ENCODE measurements at places on chromosomes 11 and 22. TPM values are rescaled to one million over a fixed set of nuclear protein-coding genes. Genes with fewer than 3 reads are reported as not detected.

GRCh38 chr11:111450480-111451320 is 61.5 kb downstream of the BTG4 start:
- no peak for DNase-seq

Gene GNG3
- 0.62 TPM for polyA plus RNA-seq

Gene PATE4
- polyA plus RNA-seq, result not detected

GRCh38 chr11:11349870-11350337 is 3.1 kb downstream of the CSNK2A3 start:
- DNase-seq, result no peak

DNA sequence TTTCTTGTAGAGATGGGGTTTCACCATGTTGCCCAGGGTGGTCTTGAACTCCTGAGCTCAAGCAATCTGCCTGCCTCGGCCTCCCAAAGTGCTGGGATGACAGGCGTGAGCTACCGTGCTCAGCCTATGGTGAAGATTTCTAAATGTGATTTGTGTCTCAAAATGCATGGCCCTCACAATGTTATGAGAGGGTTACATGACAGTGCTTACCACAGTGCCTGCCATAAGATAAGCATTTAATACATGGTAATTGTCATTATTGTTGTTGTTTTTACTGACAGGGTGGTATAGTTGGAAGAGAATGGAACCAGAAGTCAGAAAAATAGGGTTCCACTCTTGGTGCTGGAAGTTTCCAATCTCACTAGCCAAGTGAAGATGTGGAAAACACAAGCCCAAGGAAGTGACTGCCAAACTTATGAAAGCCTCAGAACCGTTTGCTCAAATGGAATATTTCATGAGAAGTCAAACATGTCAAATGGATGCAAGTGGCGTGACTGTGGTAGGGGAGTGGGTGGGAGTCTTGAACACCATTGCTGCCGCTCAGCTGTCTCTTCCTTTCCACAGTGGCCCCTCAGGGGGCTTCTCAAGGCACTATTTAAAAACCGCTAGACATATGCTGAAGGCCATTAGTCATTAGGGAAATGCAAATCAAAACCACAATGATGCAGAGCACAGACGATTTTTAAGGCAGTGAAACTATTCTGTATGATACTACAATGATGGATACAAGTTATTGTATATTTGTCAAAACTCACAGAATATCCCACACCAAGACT is 29.1 kb upstream of the LMO2 start:
- DNase-seq, result peak; percentile 69

Gene HBG2
- polyA plus RNA-seq, result not detected

- DNase-seq, result no peak
Observed at GRCh38 chr11:57619331-57619730, 21.8 kb downstream of the SERPING1 start.

Gene SOX6
- polyA plus RNA-seq, result 0.60 TPM

DNA sequence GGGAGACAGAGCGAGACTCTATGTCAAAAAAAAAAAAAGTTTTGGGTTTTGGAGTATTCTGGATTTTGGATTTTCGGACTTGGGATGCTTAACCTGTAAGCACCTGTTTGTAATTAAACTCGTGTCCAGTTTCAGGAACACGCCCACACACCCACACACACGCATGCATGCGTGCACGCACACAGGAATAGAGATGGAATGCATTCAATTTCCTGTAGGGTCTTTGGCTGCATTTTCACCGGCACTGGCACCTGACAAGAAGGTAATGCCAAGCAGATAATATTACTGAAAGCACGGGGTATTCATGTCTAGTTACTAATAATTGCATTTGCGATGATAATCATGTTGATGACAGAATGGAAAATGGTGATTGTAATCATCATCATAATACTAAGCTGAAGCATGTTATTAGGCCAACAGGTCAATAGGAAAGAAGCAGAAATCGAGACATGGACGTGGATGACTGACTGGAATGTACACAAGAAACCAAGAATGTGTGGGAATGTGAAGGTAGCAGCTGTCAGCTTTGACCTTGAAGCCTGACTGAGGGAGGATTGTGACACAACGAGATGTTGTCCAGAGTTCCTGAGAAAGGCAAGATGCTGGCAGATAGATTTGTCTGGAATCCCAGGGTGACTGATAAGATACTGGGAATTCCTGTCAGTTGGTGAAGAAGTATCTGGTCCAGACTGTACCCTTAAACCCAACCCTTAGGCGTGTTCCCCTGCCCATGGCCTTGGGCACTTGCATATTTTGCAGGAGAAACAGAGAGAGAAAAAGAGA is 108.6 kb downstream of the SYN3 start:
- no peak for DNase-seq

GRCh38 chr22:37187552-37187890 is 526 bp downstream of the C1QTNF6 start:
- DNase-seq, result no peak

Gene C11orf97
- not detected for polyA plus RNA-seq

DNA sequence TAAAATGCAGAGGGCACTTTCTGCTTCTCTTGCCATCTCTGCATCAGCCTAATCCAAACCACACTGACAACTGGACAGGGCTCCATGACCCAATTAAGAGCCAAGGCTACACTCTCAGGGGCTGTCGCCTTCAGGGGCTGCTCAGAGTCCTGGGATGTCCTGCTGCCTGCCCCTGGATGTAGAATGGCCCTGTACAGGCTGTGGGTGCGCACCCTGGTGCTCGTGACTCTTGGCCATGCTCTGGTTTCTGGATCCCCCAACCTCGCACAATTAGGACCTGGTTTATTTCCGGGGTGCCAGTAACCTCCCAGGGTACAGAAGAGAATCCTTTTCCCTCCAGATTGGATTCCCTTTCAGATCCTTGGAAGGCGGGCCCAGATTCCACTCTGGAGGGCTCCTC is 11.3 kb downstream of the IFT27 start:
- DNase-seq, result no peak

Gene IL17REL
- polyA plus RNA-seq, result not detected

- DNase-seq, result no peak
Observed at GRCh38 chr11:76026862-76027261, 179.4 kb downstream of the WNT11 start.

GRCh38 chr11:120446802-120447201 is 64.7 kb upstream of the GRIK4 start:
- no peak for DNase-seq

DNA sequence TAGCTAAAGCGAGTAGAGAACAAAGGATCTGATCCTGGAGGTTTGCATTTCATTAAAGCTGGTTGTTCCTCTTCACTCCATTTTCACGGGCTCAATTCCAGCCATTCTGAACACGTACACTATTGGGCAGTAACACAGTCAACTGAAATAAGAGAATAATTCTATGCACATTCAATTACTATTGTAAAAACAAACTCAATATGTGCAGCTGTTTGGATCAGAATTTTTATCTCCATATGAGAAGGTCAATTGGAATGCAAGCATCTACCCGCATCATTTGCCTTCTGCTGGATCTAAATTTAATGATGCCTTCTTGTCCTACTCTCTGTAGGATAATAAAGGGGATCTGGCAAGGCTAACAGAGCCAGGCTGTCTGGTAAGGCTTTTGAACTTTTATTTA is 562.8 kb upstream of the CCDC179 start:
- DNase-seq, result no peak

DNA sequence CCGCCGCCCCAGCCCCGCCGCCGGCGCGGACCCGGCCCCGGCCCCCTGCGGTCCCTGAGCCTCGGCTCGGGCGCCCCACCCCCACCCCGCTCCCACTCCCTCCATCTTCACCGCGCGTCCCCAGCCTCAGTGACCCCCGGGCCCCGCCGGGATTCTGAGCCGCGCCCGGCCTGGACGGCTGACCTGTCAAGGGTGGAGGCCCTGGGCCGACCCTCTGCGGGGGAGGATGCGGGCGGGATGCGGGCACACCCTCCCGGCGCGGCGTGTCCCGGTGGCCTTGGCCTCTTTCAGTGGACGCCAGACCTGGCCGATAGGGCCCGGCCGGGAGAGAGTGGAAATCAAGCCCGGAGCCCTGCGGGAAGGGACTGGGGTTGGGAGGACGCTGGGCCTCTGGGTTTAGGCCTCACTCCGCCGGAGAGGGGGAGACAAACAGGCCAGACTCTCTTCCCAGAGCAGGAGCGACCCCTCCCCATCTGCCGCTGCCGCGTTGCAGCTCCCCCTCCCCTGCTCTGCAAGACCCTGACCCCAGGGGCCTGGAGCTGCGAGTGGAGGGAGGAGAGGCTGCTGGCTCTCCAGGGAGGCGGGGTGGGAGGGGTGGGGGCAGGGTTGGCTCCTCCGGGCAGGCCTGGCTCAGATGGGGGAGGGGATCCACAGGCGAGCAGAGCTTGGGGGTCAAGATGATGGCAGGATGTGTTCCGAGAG is 525 bp downstream of the MAPK8IP2 start:
- no peak for DNase-seq

GRCh38 chr11:35433588-35433987 is 14.2 kb upstream of the SLC1A2 start:
- no peak for DNase-seq

Gene PAX6
- not detected for polyA plus RNA-seq

Gene C11orf86
- polyA plus RNA-seq, result not detected

DNA sequence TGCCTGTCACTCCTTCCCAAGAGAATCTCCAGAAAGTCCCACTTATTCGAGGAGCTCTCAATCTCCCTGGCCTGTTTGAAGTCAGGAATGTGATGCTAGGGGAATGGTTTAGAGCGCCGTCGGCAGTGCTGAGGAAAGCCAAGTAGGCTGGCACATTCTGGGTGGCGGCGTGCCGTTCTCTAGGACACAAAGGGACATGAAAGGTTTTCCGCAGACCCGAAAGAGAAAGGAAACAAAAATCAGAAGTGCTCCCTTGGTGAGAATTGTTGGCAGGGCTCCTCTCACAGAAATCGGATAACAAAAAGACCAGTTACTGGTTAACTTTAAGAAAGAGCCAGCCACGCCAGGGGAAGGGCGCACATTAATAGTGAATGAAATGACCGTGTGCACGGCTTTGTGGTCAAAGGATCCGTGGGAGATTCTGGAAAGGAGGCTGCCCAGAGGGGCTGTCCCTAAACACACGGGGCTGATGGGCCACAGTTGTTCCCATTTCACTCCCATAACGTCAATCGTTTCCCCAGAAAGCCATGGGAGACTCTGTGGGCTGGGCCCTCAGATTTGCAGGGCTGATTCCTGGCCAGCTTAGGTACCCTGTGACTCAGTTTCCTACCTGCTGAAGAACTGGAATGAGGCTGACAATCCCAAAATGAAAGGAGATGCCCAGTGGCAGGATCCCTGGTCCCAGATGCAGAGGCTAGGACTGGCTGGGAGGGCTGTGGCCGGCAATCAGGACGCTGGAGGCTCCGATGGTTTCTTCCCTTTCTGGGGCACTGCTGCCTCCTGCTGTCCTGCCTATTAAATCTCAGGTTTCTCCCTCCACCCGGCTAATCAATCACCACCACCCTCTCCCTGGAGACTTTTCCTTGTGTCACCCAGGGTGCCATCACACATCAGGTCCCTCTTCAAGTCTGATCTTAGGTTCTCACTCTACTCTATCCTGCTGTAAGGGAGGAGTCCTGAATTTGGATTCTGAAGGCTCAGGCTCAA is 82.3 kb downstream of the RCN1 start:
- DNase-seq, result no peak

GRCh38 chr11:120146413-120147093 is 8.6 kb upstream of the TRIM29 start:
- DNase-seq, result no peak

Gene MFRP
- not detected for polyA plus RNA-seq

DNA sequence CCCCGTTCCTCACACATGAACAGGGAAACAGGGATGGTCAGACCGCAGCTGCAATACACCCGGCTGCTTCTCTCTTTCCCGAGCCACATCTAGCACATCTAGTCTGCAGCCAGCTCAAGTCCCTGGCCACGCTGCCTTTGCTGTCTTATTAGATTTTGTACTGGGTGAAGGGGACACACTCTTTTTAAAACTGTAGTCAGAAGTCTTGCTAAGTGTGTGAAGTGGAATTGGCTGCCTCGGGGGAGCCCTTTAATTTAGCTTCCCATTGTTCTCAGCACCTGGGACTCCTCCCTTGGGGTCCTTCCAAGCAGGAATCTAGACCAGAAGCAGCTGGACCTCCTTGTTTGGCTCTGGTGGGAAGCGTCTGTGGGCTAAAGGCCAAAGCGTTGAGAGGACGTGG is 420.0 kb downstream of the CTTN start:
- no peak for DNase-seq

DNA sequence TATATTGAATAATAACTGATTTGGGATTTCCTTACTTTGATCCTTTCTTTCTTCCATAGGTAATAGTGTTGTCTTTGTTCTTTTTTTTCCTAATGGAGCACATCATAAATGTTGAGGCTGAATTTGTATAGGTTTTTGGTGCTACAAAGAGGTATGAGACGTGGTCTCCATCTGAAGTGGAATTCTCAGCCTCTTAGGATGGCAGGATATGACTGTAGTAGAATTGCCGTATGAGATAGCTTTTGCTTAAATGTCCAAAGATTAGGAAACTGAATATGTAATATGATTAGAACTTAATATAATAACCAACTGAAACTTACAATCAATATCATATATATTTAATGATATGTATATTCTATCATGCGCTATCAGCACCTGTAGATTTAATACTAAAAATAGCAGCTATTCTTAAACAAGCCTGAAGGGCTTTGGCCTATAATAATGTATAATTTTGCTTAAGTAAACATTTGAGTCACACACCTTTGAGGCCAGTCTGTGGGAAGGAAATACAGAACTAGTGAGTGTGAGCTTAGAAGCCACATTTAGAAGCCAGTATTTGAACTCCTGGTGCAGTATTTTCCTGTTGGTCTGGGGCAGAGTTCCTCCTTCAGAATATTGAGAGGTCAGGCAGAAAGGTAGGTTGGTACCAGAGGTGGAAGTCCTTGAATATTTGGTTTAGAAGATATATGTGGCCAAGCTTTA is 62.6 kb downstream of the SWAP70 start:
- no peak for DNase-seq

- DNase-seq, result no peak
Observed at GRCh38 chr22:50657925-50658324, 14.7 kb upstream of the SHANK3 start.

Gene OR10D3
- polyA plus RNA-seq, result not detected

Gene AMPD3
- 6.6 TPM for polyA plus RNA-seq

DNA sequence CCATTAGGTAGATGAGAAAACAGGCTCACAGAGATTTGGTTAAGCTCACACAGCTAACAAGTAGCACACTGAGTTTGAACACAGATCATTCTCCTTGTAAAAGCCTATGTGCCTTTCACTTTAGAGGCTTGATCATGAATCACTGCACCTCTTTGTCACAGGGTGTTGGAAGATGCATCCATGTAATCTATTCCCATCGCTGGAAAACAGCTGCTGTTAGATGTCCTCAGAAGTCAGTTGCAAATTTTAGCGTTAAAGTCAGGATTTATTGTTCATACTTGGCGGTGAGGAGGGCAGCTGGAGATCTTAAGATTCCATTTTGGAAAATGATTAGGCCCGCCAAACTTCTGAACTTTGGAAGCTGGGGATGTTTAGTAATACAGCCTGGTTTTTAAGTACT is 2.6 kb downstream of the CNTF start:
- DNase-seq, result no peak

- no peak for DNase-seq
Observed at GRCh38 chr11:126697936-126698335, 302.6 kb downstream of the KIRREL3 start.

Gene SYT8
- not detected for polyA plus RNA-seq

GRCh38 chr22:29121124-29121523 is 48.3 kb downstream of the KREMEN1 start:
- no peak for DNase-seq

Gene ZNHIT2
- 17.4 TPM for polyA plus RNA-seq
